ENCODE measurements at places on chromosomes 12 and 14. TPM values are rescaled to one million over a fixed set of nuclear protein-coding genes. Genes with fewer than 3 reads are reported as not detected.

PRH2 gene
- total RNA-seq: not detected

SAMD15 gene
- 1.4 TPM for total RNA-seq

ITGB7 gene
- not detected for total RNA-seq

ITGA7 gene
- 7.9 TPM for total RNA-seq

PLEKHD1 gene
- total RNA-seq: not detected

CACNA2D4 gene
- total RNA-seq: 0.91 TPM

RNASE3 gene
- total RNA-seq: not detected

ZNF10 gene
- total RNA-seq: 3.7 TPM

CCDC184 gene
- not detected for total RNA-seq

FAM90A1 gene
- not detected for total RNA-seq

CTSG gene
- total RNA-seq: not detected

MGAT4C gene
- not detected for total RNA-seq

NRXN3 gene
- total RNA-seq: 1.1 TPM

Data from M059J (cell line).